ENCODE measurements at places on chromosomes 6 and 20.

DNA sequence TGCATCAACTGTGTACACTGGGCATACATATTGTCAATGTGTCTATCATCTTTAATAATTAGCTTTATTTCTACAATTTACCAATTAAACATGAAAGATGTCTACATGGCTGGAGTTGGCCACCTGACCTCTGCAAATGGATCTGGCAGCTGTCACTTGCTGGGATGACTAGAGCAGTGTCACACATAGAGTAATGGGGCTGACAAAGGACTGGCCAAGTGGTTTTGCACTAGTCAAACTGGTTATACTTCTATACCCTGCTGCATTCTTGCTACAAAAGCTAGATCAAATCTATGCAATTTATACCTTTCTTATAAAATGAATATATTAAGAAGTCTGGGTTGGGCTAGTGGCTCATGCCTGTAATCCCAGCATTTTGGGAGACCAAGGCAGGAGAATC is 99.3 kb downstream of the SESN1 start:
- DNase-seq = no peak

DNA sequence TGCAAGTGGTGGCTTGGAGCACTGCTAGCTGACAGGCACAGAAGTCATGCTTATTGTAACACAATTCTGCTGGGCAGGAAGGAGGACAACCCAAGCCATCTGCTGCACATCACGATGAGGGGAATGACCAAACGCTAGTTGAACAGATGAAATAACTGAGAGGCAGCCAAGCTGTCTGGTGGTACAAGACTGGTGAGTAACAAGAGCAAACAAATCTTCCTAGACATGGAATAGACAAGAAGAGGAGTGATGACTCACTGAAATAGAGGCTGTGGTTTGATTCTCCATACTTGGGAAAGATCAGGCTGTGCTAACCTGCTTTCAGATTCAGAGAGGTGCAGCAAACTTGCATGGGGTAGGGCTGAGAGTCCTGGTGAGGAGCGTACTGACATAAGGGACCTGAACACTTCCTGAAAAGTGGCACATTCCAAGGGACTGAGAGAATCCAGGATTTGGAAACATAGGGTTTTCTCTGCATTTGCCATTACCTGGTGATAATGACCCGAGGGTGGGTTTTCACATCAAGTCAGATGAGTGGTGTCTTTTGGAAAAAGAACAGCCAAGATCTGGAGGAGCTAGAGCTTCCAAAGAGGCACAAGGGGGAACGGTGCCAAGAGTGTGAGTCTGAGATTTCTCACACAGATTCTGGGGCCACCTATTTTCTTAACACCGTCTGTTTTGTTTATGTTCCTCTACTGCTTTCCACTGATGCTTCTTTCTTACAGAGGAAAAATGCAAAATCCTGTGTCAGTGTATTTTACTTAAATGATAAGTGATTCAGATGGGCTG is 60.0 kb downstream of the PRL start:
- DNase-seq = peak; percentile 48

- DNase-seq = no peak
Measured at GRCh38 chr20:62303340-62304226, 786 bp downstream of the ADRM1 start.

DNA sequence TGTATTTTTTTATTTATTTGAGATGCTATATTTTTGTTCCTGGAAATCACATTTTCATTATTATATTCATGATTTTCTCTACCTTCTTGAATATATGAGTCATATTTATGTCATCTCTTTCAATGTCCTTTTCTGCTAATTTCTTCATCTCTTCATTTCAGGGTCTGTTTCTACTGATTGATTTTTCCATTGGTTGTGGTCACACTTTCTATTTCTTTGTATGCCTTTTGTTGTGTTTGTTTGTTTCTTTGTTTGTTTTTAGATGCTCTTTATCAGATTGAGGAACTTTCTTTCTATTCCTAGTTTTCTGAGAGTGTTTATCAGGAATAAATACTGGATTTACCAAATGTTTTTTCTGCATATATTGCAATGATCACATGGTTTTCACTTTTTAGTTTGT is 16.9 kb upstream of the MDFI start:
- DNase-seq = no peak

- no peak for DNase-seq
Measured at GRCh38 chr6:118812970-118813369, 81.0 kb upstream of the ASF1A start.

DNA sequence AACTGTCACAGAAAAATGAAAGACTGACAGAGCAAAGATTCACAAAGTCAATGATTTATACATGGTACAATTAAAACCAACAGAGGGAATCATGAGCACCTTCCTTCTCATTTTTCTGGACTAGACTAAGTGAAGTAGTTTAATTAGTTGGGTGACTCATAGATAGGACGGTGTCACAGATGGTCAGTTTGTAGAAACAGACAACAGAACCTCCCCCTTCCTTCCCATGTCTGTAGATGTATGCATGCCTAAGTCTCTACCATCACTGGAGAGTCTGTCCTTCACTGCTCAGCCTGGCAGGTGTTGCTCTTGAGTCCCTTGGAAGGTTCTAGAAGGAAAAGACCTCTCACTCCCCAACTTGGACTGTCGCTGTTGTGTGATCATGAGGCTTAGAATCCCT is 75.4 kb upstream of the EEF1E1 start:
- DNase-seq = no peak

DNA sequence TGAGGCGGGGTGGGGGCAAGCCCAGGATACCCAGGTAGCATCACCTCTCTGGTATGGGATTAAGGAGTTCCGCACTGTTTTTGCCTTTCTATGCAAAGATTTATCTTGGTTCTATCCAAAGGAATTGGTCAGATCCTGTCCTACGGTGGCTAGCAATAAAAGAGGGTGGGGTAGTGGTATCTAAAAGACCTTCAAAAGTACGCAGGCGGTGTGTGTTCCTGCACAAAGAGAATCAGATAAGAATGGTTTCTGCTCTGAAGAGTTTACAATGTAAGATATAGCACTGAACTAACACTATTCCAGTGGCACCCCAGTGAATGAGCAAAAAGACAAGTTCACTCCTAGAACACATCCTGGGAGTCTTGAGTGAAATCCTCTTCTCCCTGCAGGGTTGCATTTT is 6.3 kb downstream of the MRPS18A start:
- DNase-seq = no peak

GRCh38 chr20:49695830-49696229 is 17.8 kb downstream of the B4GALT5 start:
- DNase-seq = no peak

GRCh38 chr6:45640081-45640491 is 262.4 kb upstream of the SUPT3H start:
- no peak for DNase-seq

DNA sequence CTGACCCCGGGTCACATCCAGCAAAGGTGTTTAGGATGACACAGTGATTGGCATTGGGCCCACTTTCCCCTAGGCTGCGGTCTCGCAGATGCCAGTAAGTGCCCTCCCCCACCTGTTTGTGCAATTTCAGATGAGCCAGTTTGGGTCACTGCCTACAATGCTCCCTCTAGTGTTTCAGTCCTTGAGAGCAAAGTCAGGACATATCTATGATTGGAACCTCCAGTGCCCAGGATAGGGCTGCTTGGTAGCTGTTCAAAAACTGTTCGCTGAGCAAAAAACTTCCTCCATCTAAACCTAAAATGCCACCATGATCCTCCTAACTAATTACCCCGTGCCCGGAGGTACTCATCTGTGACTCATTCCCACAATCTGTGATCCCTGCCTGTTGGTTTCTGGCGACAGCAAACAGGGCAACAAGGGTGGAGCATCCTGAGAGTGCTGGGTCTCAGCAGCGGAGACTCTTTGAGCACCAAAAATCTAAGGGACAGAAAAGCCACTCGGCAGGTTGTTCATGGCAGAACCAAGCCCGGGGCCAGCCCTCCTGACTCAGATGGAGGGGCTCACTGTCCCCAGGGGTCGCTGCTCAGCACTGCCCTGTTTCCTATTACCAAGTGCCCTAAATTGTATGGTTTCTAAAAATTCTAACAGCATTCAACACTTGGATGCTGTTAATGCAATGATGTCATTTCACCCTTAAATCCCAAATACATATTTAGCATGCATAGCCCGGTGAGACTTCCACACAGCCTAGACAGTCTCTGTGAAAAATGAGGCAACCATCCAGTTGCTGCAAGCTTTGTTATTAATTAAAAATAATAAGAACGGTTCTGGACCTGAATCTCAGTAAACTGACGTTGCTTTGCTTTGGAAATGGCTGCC is 5.0 kb downstream of the VSX1 start:
- DNase-seq = no peak

DNA sequence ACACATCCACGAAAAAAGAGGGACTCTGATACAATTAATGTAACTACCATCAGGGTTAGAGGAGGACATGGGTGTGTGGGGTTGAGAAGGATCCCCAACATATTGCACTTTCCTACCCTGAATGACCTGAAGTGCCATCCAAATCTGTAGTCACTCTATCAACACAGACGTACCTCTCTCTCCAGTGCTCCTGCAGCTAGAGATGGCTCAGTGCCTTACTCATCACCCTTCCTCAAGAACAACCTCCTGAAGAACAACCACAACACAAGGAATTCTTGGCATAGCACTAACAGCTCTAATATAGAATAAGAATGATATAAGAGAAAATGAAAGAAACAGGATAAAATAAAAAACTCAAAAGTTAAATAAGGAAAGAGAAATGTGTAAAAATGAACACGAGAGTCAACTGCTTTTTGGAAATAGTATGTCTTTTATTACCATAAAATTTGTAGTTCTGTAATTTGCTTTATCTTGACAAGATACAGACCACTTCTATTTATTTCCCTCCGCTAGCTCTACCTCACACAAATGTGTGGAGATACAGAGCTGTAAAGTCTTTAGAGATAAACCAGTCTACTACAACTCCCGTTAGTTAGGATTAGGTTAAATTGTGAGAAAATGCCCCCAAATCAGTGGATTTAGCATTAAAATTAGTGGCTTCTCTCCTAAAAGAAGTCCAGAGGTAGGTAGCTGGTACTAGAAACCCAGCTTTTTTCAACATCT is 63.9 kb downstream of the REV3L start:
- no peak for DNase-seq

GRCh38 chr6:11317885-11318771 is 85.7 kb upstream of the NEDD9 start:
- DNase-seq = peak; percentile 89

DNA sequence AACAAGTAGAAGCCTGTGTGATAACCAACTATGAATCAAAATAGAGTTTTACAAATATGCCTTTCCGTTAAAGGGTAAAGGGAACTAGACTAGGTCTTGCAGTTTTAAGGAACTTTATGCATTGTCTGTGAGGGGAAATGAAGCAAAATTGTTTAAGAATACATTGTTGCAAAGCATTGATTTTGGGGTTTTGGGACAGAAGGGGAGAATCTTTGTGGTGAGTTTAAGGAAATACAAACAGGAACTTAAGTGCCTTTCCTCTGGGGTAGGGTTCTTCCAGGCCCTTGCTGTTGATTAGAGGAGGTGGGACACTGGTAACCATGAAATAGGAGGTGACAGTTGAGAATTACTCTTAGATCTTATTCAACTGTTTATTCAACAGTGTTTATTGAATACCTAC is 4.7 kb downstream of the MAPK14 start:
- no peak for DNase-seq

DNA sequence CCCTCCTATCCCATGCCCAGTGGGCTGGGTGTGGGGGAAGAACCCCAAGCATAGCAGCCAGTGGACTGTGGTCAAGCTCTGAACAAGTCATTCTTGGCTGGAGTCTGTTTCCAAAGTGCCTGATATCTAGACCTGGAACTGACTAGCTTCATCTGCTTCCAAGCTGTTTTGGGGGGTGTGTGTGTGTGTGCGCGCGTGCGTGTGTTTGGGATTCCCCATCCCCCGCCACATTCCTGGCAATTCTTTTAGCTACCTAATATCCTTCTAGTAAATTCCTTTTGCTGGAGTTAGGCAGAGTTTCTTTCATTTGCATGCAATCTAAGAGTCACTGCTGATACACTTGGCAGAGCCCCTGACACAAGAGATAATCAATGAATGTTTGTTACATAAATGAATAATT is 7.8 kb downstream of the PAK5 start:
- no peak for DNase-seq

DNA sequence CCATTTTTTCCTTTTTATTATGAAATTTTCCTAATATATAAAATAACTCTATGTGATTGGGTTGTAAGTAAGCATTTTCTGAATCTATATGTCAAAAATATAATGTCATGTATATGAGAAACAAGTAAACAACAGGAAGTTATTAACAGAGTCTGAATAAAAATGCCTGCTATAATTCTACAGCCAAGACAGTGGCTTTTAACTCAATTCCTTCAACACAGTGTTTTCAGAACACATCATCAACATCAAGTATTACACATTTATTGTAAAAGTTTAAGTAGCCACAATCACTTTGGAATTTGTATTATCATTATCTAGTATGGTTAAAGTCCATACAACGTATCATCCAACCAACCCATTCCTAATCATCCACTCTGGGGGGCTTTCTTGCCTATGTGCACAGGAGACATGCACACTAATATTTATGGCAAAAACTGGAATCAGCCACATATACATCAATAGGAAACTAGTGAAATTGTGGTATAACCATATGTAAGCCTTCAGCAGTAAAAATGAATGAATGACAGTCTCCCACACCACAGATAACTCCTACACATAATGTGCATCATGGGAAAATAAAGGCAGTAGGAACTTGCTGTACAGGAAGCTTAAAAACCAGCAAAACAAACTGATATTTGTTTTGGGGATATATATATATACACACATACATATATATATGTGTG is 6.9 kb upstream of the HLA-A start:
- no peak for DNase-seq

- no peak for DNase-seq
Measured at GRCh38 chr6:161232467-161232866, 41.4 kb downstream of the AGPAT4 start.

DNA sequence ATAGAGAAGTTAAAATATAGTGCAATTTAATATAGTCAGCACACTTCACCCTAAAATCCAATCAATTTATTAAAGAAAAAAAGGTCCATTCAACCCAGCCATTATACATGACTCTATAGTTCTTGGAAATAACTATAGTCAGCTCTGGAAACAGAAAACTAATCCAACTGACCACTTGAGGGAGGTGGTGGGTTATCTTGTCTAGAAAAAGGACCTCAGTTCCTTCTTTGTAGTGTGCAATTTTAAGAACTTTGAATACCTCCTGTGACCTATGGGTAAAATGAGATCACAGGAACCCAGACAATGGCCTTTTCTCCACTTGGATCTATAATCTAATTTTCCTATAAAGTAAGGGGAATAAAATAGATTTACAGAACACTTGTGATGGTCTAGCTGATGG is 163.6 kb upstream of the CENPW start:
- no peak for DNase-seq

DNA sequence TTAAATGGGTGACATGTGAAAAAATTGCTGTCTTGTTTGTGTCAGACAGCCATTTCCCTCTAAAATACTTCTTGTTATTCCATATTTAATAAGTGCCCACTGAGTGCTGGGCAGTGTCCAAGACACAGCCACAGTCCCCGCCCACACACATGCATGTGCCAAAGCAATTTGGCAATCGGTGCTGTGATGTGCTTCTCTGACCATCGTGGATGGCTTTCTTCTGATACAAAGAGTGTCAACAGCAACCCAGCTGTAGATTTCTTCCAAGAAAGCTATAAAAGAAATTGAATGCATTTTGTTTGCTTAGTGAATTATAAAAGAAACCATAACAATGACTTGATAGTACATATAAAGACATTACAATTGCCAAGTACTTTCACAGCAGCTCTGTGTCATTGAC is 140.5 kb upstream of the ATXN1 start:
- DNase-seq = no peak

- no peak for DNase-seq
Measured at GRCh38 chr6:39221779-39222641, 7.3 kb downstream of the KCNK5 start.

- no peak for DNase-seq
Measured at GRCh38 chr20:46362921-46363867, 43.2 kb downstream of the ELMO2 start.

GRCh38 chr6:16043171-16044135 is 85.4 kb upstream of the MYLIP start:
- no peak for DNase-seq
